ENCODE measurements at places on chromosomes 12 and 14.

DNA sequence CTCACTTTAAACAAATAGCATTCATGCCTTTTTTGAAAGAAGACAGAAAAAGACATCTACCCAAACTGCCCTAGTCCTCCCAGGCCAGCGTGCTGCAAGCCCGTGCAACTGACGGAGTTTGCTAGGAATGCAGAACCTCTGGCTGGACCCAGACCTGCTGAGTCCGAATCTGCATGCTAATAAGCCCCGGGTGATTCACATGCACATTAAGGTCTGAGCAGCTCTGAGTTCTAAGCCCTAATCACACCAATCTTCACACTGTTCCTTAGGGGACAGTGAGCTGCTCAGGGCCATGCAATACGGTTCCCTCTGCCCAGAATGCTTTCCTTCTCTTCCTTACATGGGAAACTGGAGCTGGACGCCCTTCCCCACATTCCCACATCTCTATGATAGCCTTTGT lies 25.2 kb downstream of the HAL start:
- peak; percentile 5 for DNase-seq

- DNase-seq, result no peak
These were observed 236.1 kb upstream of the PLEKHG7 start for GRCh38 chr12:92466391-92467305.

DNA sequence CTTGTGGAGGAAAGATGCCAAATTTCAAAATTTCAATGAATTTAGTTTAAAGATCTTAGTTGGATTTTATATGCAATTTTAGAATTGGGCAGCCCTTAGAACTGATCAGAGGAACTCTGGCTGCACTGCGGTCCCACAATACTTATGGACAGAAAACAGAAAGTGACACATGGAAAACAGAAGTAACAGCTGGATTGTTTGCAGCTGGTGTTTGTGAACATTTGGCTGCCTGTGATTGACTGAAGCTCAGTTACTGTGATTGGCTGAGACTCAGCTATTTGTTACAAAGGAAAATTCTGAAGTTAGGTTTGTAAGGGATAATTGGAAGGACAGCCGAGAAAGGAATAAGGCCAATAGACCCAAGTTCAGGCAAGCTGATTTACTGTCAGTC lies 10.0 kb upstream of the KRT86 start:
- DNase-seq, result no peak

DNA sequence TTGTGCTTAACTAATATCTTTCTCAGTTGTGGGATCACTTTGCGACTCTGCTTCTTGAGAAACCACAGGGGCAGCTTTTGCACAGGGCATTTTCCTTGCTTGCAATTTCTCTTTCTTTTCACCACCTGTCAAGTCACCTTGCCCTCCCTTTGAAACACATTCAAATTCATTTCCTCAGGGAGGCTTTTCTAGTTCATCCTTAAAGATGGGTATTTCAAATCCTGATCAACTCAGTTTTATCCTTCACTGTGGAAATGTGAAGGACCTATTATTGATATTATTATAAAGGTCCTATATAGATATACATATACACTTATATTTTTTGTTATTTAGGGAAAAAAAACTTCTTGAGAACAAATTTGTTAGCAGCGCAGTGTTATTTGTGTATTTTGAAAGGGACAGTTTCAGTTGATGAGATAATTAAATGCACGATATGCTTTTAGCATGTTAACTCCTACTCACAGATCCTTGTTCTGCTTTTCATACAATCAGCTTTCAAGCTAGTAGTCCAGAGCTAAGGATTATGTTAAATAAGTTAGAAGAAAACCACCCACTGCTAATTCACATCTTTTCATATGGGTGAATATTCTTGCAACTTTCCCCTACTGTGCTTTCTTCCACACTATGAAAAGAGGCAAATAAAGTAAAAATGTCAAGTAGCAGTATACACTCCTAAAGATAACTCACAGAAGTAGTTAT lies 501.4 kb upstream of the RGS6 start:
- DNase-seq, result no peak
